ENCODE measurements at places on chromosomes 2 and 18. TPM values are rescaled to one million over a fixed set of nuclear protein-coding genes. Genes with fewer than 3 reads are reported as not detected.

RFX8 gene
- total RNA-seq, result 1.8 TPM

NEURL3 gene
- not detected for total RNA-seq

PIEZO2 gene
- total RNA-seq, result 25.8 TPM

DYNAP gene
- total RNA-seq, result not detected

CBLN2 gene
- not detected for total RNA-seq

ZNF521 gene
- 1.8 TPM for total RNA-seq

SERPINB5 gene
- total RNA-seq, result not detected

MATN3 gene
- total RNA-seq, result 0.49 TPM

CRACDL gene
- total RNA-seq, result 0.32 TPM

ADAM23 gene
- total RNA-seq, result 8.3 TPM

ZSCAN30 gene
- total RNA-seq, result 8.3 TPM

POTEJ gene
- not detected for total RNA-seq

ZAP70 gene
- total RNA-seq, result not detected

CNPPD1 gene
- 16.1 TPM for total RNA-seq

LRP1B gene
- under 0.01 TPM for total RNA-seq

DYSF gene
- total RNA-seq, result 6.3 TPM

Data from cardiac atrium fibroblast (primary cell).